ENCODE measurements at places on chromosomes 7 and 10.

DNA sequence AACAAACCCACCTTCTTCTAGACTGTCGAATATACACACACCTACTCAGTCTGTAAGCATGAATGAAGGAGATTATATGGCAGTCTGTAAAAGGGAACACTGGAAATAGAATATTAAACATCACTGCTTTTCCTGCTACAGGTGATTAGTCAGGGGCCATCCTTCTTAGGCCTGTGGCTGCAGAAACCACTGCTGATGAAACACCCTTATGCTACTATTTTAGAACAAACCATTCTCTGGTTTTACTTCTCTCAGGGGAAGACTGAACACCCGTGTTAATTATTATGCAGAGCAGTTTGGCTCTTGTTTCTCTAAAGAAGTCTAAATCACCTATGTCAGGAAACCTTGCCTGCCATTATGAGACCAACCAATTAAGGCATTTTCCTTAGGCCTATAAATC lies 351.1 kb upstream of the KLF6 start:
- no peak for DNase-seq

- no peak for DNase-seq
These were observed 79.7 kb upstream of the NOBOX start for GRCh38 chr7:144483189-144483588.

DNA sequence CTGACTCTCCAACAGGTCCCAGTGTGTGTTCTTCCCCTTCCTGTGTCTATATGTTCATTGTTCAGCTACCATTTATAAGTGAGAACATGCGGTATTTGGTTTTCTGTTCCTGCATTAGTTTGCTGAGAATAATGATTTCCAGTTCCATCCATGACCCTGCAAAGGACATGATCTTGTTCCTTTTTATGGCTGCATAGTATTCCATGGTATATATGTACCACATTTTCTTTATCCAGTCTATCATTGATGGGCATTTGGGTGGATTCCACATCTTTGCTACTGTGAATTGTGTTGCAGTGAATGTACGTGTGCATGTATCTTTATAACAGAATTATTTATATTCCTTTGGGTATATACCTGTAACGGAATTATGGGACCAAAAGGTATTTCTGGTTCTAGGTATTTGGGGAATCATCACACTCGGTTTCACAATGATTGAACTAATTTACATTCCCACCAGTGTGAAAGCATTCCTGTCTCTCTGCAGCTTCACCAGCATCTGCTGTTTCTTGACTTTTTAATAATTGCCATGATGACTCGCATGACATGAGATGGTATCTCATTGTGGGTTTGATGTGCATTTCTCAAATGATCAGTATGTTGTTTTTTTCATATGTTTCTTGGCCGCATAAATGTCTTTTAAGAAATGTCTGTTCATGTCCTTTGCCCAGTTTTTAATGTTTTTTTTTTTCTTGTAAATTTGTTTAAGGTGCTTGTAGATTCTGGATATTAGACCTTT lies 60.2 kb downstream of the LSMEM1 start:
- no peak for DNase-seq

DNA sequence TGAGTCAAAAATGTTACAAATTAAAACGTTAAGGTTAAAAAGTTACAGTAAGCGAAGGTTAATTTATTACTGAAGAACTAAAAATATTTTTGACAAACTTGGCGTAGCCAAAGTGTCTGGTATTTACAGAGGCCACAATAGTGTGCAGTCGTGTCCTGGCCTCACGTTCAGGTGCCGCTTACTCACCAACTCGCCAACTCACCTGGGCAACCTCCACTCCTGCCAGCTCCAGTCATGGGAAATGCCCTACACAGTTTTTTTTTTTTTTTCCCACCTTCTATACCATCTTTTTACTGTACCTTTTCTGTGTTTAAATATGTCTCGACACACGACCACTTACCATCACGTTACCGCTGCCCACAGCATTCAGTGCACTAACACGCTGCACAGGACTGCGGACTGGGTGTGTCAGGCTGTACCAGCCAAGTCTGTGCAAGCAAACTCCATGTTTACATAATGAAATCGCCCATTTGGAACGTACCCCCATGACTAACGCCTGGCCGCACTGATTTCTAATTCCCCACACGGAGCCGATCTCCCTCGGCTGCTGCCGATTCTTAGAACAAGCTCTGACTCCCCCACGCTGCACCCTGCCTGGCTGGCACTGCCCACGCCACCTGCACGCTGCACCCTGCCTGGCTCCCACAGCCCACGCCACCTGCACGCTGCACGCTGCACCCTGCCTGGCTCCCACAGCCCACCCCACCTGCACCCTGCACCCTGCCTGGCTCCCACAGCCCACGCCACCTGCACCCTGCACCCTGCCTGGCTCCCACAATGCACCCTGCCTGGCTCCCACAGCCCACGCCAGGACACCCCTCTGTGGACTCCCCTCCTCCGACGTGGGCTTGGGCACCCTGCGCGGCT lies 203.1 kb downstream of the ZMYND11 start:
- DNase-seq = no peak

DNA sequence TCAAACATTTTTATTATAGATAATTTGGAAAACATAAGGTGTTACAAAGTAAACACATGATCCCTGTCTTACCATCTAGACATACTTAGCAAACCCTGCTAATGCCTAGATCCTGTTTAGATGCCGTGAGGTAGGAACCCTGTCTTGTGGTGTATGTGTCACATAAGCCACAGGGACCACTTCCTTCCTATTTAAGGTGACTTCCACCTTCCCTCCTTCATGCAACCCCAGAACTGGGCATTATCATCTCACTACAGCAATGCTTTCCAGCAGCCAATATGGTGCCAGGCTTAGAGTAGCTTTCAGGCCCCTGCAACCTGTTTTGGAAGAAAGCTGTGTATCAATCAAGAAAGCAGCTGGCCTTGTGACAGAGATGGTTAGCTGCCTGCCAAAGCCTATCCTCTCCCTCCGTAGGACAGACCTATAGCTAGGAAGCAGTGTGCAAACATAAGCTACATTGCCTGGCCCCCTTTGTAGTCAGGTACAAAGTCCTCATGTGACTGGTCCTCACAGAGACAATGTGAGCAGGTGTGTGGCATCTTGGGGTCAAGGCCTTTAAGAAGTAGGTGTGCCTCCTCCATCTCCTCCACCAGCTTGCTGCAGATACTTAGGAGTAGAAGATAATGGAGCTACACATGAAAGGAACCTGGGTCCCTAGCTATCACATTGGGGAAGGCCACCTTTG lies 146.8 kb downstream of the SPAG6 start:
- DNase-seq = no peak
